ENCODE measurements at places on chromosomes 3 and 15.
A peak's percentile ranks its signal among the peaks of the same experiment; 100 is the strongest.

DNA sequence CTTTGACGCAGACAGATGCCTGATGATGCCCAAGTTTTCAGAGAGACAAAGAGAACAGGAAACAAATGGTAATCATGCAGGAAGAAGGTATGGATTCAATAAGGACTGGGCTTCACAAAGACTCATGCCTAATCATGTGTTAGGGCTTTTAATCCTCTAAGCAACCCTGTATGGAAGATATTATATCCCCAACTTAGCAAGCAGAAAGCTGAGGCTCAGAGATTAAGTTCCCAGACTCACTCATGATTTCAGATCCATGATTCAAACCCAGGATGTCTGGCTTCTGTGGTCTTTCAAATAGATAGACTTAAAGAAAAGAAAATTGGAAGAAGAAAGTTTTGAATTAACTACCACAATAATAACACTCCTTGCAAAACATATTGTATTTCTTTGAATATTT is 4.1 kb upstream of the CLASP2 start:
- H3K4me1 ChIP-seq: peaks cover 2% of the 10 kb centered on the region
- no peak for DNase-seq
- no peak overlapping the region for H3K27ac ChIP-seq
- H3K36me3 ChIP-seq: no peaks in the 10 kb centered on the region

DNA sequence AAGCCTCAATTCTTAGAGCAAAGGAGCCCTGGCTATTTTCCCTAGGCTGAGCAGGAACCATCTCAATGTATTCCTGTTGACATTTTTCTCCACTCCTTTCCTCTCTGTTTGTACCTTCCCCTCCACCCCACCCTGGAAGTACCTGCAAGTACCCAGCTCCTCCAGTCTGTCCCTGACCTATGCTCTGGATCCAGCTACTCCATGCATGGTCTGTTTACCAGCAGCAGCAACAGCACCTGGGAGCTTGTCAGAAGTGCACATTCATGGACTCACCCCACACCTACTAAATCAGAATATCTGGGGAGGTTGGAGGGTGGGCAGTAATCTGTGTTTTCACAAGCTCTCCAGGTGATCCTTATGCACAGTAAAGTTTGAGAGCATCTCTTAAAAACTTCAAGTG is 240.7 kb upstream of the UMPS start:
- H3K36me3 ChIP-seq: peaks cover 23% of the 10 kb centered on the region
- no peak overlapping the region for H3K4me3 ChIP-seq
- no peak overlapping the region for H3K27ac ChIP-seq
- H3K4me1 ChIP-seq: no peaks in the 10 kb centered on the region
- no peaks in the 10 kb centered on the region for H3K27me3 ChIP-seq

- DNase-seq: no peak
- H3K27me3 ChIP-seq: no peaks in the 10 kb centered on the region
- H3K4me3 ChIP-seq: no peak overlapping the region
- no peaks in the 10 kb centered on the region for H3K36me3 ChIP-seq
These were observed 146.9 kb upstream of the GADL1 start for GRCh38 chr3:31041161-31041978.

- peak overlapping the region; percentile 95 for H3K27ac ChIP-seq
- H3K36me3 ChIP-seq: peaks cover 39% of the 10 kb centered on the region
- H3K27me3 ChIP-seq: no peaks in the 10 kb centered on the region
- H3K4me1 ChIP-seq: peaks cover 25% of the 10 kb centered on the region
- DNase-seq: no peak
- peak overlapping the region; percentile 72 for H3K4me3 ChIP-seq
These were observed 940 bp upstream of the ACY1 start for GRCh38 chr3:51982352-51982837.

GRCh38 chr3:10726787-10727186 is 89.2 kb upstream of the SLC6A11 start:
- H3K36me3 ChIP-seq: no peaks in the 10 kb centered on the region
- no peak overlapping the region for H3K27ac ChIP-seq
- H3K4me3 ChIP-seq: no peak overlapping the region
- H3K27me3 ChIP-seq: no peaks in the 10 kb centered on the region
- H3K4me1 ChIP-seq: peaks cover 9% of the 10 kb centered on the region

DNA sequence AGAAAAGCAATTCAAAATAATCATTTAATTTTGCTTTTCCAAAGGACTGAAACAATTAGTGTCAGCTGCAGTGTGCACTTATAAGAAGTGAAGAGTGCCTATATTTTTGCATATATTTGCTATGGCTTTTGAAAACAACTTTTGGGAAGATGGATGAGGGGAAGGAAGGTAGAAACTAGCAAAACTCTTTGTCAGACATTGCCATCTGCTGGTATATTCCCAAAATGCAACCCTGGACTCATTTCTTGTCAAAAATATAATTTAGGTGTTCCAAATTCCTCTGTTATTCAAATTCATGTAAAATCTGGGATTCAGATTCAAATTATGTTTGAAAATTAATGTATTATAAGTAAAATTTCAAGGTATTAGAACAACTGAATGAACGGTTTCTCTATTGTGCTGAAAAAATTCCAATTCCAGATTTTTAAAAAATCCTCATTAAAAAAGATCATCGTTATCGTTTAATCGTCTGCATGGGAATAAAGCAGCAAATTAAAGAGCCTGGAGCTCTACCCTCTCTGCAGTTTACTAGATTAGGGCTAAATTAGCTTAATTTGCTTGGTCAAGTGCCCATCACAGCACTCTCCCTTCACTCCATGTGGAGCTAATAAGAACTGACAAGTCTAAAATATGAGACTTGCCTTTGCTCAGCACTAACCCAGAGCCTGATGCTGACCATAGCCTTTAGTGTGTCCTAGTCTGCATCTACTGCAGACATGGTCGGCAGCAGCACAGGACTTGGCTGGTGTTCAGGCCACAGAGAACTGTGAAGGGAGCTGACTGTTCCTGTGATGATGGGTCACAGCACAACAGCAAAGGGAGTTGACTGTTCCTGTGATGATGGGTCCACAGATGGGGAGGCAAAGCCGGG is 67.9 kb upstream of the MITF start:
- H3K27ac ChIP-seq: no peak overlapping the region
- H3K4me1 ChIP-seq: peaks cover 5% of the 10 kb centered on the region
- no peak overlapping the region for H3K4me3 ChIP-seq
- DNase-seq: peak; percentile 92

GRCh38 chr3:37174532-37175126 is at the start of gene LRRFIP2:
TSS of gene LRRFIP2 (minus strand) at chr3:37174582. CDS start at chr3:37148983, 25,599 bp downstream.
- peaks cover 8% of the 10 kb centered on the region for H3K36me3 ChIP-seq
- H3K27ac ChIP-seq: peak within 1 kb of the TSS; percentile 89
- H3K27me3 ChIP-seq: no peaks in the 10 kb centered on the region

DNA sequence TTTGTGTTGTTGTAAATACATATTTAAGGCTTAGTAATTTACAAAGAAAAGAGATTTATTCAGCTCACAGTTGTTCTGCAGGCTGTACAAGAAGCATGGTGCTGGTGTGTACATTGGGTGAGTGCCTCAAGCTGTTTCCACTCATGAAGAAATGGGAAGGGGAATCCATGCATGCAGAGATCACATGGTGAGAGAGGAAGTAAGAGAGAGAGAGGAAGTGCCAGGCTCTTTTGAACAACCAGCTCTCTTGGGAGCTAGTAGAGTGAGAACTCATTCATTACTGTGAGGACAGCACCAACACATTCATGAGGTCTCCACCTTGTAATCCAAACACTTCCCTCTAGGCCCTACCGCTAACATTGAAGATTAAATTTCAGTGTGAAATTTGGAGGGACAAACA is 909.2 kb downstream of the NSUN3 start:
- no peak overlapping the region for H3K4me3 ChIP-seq
- H3K4me1 ChIP-seq: no peaks in the 10 kb centered on the region
- no peaks in the 10 kb centered on the region for H3K27me3 ChIP-seq
- no peak for DNase-seq
- no peaks in the 10 kb centered on the region for H3K36me3 ChIP-seq

All from spinal cord (tissue), 10 donors.